Astrocyte of the spinal cord (primary cell): ENCODE measurements at places on chromosomes 11 and 22.

- no peak for DNase-seq
Measured at GRCh38 chr11:71310184-71310583, 57.8 kb upstream of the SHANK2 start.

DNA sequence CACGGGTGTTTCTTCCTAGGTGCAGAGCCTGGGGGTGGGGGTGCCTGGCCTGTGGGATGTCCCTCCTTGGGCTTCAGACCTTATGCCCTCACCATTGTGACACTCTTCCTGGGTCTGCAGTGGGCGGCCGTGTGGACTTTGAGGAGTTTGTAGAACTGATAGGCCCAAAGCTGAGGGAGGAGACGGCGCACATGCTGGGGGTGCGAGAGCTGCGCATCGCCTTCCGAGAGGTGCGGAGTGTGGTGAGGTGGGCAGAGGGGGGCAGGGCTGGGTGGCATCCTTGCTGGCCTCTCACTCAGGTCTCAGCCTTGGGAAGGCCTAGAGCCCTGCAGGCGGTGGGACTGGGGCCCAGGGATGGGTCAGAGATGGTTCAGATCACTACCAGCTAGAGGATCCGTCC is 2.3 kb downstream of the CABP4 start:
- DNase-seq = no peak

DNA sequence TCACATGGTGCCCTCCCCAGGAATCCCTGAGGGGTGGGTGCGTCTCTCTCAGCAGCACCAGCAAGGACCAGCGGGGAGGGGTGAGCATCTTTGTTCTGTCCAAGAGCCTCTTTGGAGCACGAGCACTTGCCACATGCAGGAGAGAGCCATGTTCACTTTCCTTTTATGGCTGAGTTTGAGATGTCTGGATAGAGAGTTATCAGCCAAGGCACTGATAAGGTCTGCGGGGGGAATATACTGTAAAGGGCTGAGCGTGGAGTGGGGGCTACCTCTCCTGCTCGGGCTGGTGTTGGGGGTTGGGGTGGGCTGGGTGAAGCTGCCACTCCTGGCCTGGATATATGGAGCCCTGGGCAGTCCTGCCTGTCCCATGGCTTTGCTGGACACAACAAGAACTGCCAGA is 34.9 kb upstream of the CCDC188 start:
- DNase-seq = no peak

GRCh38 chr11:124153821-124154220 is 29.3 kb upstream of the OR10D3 start:
- no peak for DNase-seq
